ENCODE measurements at places on chromosomes 12 and 14.
A peak's percentile ranks its signal among the peaks of the same experiment; 100 is the strongest.

- DNase-seq = no peak
Measured at GRCh38 chr14:68306265-68306933, 486.5 kb downstream of the ZFP36L1 start.

DNA sequence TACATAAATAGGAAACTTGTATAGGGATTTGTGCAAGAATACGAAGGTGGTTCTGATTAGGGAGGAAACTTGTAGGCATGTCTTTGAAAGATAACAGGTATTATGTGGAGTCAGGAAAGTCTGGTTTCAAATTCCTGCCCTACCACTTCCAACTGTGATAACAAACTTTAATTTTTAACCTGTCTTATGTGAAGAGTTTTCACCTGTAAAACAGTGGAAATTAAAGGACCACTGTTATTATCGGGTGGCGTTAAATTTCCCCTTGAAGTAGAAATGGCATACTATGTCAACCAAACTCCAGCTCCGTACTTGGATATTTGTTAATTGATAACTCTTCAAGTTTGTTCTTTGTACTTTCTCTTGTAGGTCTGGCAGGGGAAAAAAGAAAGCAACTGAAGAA, 6.1 kb downstream of the OR6C1 start:
- no peak for DNase-seq

DNA sequence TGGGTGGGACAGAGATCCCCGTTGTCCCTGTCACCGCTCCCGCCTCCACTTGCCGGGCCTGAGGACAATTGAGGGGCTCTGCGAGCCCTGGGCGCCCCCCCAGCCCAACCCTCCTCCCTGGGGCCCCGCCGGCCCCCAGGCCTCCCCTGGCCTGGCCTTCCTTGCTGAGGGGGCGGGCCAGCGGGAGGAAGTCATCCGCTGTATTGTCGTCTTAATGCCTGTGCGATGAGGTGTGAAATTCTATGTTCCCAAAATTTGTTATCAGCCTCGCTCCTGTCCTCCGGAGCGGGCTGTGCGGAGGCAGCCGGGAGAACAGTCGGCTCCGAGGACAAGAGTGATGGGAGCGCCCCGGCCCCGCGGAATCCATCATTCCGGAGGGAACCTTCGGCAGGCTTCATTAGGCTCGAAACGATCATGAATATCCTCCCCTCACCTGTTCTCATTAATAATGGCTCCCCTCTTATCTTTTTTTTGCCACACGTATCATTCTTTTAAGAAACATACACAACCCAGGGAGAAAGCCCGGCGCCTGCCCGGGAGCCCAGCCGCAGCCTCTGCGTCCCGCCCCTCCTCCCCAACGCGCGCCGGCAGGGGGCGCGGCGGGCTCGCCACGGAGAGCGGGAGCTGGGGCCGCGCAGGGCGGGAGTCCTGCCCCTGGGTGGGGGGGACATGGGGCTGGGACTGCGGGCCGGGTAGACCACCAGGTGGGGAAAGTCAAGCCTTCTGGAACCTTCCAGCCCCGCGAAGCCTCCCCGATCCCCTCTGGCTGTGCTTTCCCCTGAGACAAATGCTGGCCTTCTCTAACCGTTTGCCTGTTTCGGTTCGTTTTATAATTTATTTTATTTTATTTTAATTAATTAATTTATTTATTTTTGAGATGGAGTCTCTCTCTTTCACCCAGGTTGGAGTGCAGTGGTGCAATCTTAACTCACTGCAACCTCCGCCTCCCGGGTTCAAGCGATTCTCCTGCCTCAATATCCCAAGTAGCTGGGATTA, 17.1 kb upstream of the DLK1 start:
- DNase-seq = no peak

GRCh38 chr14:30855345-30856037, 18.9 kb upstream of the COCH start:
- DNase-seq = no peak

DNA sequence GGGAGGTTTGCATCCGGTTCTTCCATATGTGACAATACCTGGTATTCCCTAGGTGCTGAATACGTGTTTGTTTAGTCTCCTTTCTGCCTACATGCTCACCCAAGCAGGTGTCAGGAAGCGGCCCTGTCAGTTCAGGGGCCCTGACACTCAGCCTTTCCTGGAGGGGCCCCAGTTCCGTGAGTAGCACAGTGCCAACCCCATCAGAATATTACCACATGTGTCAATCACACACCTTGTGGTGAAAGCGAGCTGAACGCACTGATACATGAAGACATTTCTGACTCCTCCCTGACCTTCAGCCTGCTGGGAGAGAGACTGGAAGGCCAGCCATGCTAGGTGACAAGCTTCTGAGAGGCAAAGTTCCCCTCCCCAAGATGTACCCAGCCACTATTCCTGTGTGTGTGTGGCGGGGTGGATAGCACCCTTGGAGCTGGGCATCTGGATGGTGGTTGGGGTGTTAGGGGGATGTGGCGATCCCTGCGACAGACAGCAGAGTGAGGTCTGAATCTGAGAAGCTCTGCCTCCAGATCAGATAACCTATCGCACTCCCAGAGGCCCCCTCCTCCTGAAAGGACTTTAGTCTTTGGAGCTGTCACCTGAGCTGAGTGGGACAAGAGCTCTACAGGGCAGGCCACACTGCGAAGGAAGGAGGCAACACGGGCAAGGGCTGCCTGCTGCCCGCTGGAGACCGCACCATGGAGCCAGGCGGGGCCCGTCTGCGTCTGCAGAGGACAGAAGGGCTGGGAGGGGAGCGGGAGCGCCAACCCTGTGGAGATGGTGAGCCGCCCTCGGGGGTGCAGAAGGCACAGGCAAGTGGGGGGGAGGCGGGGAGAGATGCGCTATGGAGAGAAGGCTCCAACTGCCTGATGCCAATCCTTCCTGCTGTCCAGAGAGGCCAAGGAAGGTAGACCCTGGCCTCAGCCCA, at the start of gene SOAT2:
SOAT2 (plus strand) TSS at position 604 of the 925 bp plus-strand sequence; CDS start at position 696, 92 bp downstream.
- peak; percentile 70 for DNase-seq

GRCh38 chr12:11577658-11578260, 71.7 kb upstream of the ETV6 start:
- no peak for DNase-seq

DNA sequence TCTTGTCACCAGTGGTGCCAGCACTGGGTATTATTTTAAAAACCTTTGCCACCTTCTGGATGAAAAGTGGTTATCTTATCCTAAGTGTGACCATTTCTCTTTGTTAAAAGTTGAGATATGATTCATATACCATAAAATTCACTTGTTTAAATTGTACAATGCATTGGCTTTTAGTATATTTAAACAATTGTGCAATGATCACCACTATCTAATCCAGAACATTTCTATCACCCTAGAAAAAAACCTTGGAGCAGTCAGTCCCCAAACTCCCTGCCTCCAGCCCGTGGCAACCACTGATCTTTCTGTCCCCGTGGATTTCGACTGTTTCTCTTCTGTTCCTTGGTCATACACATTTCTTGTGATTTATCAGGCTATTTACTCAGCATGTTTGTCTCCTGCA, 28.3 kb downstream of the SH2B3 start:
- DNase-seq = no peak

DNA sequence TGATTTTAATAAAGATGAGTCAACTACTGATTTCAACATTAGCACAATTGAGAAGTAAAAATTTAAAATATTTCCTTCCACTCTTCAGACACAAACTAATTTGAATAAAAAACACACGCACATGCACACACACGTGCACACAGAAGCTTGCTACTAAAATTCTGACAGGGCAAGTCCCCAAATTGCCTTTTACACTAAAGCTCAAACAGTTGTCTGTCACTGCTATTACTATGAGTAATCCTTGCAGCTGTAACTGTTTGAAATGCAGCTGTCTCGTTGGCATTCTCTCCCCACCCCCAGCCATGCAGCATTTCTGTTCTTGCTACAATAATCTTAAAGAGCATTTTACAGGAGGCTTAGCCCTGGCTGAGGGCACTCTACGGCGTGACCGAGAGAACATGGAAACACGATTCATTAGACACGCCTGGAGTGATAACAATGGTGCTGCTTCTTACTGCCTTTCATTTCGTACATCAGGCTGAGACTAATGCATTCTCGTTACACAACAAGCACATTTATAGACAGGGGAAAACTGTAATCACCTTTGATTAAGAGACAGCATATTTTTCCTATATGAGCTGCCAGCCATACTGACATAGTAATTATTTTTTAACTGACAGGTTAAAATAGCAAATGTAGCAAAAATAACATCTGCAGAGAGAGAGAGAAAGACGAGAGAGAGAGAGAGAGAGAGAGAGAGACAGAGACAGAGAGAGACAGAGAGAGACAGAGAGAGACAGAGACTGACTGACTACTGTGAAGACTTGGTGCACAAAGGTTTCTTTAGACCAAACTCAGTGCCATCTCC, 153.8 kb downstream of the MED13L start:
- peak; percentile 39 for DNase-seq

GRCh38 chr12:115761784-115762183, 515.7 kb downstream of the MED13L start:
- DNase-seq = no peak

DNA sequence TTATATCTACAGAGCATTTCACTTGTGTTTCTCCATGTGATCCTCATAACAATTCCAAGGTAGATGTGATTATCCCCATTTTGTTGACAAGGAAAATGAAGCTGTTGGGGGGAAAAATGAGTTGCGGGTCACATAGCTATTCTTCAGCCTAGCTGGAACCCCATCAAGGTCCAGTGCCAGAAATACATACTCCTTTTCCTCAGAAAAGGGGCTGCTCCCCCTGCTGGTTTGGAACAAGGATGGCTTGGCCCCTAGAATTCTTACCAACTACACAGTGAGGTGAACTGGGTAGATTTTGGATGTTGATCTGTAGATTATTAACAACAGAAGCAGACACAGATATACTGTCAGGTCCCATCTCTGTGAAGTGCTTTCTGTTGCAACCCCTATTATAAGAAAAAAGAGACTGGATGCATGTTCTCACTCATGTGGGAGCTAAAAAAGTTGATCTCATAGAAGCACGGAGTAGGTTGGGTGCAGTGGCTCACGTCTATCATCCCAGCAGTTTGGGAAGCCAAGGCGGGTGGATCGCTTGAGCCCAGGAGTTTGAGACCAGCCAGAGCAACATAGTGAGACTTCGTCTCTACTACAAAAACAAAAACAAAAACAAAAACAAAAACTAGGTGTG, 8.9 kb downstream of the IKZF4 start:
- peak; percentile 61 for DNase-seq

All from CD4-positive, alpha-beta T cell treated with Interleukin-2 at 100 ng/mL for 4 hours (primary cell).